ENCODE measurements at places on chromosomes 5 and 9.
A peak's percentile ranks its signal among the peaks of the same experiment; 100 is the strongest.

DNA sequence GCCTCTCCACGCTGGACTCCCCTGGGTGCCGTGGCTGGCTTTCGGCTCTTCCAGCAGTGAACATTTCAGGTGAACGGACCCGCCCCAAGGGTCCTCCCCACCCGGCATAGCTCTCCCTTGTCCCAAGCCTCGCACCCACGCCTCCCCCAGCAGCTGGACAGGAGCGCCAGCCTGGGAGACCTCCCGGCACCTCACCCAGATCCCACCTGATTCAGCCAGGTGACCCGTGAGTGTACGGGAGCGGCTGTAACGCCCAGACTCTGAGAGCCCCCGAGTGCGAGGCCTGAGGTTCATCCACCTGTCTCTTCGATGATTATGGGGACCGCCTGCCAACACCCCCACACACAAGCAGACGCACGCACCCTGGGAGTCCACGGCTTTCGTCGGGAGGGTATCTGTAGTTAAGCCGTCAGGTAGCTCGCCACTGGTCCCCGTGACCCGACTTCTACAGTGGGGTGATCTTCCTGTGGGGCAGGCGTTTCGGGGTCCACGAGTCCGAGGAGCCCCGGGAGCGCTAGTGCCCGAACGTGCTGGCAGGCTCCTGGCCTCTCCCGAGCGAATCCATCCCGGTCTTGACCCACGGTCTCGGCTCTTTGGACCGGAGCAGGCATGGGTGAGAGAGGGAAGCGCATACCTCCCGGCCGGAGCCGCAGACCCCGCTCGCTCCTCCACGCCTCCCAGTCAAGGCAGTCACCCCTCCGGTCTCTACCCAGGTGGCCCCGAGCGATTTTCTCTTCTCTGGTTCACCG is 14.9 kb downstream of the TRIM7 start:
- DNase-seq = no peak

DNA sequence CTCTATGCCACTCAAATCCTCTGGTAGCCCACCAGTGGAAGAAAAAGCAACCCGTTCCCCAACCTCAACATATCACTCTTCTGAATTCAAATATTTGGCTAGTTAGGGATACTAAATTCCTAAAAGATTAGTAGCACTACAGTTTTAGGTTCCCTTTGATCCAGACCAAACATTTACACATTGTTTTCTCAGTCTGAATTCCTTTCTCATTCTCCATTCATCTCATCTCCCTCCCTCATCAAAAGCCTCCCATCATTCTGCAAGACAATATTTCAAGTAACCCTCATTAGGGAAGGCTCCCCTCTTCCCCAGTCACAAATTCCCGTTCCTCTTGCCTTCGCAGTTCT is 26.3 kb downstream of the ADAM19 start:
- DNase-seq = no peak

DNA sequence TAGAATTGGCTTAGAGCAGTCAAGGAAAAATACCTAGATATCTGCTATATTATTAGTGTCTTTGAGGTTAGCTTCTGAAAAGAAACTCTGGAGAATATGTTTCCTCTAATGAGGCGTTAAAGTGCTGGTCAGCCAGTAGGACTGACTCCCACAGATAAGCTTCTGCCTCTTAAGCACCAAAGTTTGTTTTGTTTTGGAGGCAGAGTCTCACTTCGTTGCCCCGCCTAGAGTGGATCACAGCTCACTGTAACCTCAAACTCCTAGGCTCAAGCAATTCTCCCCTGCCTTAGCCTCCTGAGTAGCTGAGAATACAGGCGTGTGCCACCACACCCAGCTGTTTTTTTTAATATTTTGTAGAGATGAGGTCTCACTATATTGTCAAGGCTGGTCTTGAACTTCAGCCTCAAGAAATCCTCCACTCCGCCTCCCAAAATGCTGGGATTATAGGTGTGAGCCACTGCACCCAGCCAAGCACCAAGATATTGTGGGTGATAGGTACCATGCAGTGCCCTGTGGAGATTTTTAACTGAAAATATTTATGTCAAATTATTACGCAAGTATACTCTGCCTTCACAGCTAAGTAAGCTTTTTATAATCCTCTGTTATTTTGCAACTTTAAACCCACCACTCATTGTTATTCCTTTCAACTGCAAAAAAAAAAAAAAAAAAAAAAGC is 24.7 kb upstream of the TMEM171 start:
- DNase-seq = no peak

DNA sequence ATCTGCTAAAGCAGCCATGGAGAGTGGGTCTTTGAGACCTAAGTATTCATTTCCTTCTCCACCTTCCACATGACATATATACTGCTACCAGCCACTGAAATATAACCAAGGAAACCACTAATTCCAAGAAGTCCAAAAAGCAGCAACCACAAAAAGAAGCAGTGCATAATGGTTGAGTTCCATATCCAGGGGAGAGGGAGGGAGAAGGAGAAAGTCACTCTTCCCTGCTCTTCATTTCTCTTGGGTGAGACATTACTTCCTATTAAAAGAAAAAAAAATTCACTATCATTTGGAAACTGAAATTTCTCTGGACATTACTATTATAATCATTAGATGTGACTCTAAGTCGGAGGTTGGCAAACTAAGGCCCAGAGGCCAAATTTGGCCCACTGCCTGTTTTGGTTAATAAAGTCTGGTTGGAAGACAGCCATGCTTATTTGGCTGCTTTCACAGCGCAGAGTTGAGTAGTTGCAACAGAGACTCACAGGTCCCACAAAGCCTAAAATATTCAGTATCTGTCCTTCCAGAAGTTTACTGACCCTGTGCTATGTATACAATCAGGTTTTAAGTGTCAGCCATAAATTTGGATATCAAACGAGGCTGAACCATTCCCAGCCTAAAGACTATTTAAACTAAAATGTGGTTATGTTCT is 168.6 kb downstream of the MPDZ start:
- DNase-seq = no peak

GRCh38 chr5:159735036-159735435 is 181.2 kb upstream of the ADRA1B start:
- no peak for DNase-seq

DNA sequence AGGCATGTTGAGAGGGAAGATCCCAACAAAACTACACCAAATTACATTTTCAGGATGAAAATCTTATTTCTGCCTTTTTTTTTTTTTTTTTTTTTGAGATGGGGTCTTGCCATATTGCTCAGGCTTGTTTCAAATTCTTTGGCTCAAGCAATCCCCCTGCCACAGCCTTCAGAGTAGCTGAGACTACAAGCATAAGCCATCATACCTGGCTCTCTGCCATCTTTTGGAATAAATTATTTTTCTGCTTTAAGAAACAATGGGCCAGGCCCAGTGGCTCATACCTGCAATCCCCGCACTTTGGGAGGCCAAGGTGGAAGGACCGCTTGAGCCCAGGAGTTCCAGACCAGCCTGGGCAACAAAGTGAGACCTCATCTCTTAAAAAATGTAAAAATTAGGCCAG is 14.3 kb downstream of the AFF4 start:
- no peak for DNase-seq

- peak; percentile 12 for DNase-seq
Observed at GRCh38 chr9:691825-692400, 149.6 kb upstream of the DMRT1 start.

GRCh38 chr5:57175551-57176309 is 1.9 kb downstream of the GPBP1 start:
- DNase-seq = no peak

GRCh38 chr9:122806661-122807060 is 6.7 kb downstream of the OR1K1 start:
- no peak for DNase-seq

GRCh38 chr5:173767574-173768266 is 120.4 kb upstream of the CPEB4 start:
- DNase-seq = no peak

DNA sequence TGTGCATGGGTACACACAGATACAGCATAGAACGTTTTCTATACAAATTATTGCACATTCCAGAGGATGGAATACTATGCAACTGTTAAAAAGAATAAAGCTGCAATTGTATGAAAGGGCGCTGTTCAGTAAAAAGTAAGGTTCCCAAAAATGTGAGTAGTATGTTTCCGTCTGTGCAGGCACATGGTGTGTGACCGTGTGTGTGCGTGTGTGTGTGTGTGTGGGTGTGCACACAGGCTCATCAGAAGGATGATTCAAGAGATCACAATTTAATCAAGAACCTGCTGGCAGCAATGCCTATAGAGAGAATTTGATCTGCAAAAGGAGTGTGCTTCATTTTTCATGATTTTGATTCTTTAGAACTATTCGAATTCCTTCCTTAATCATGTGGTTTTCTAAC is 76.3 kb downstream of the SEMA4D start:
- DNase-seq = no peak

- peak; percentile 67 for DNase-seq
Observed at GRCh38 chr9:121620777-121621449, 30.5 kb upstream of the DAB2IP start.

GRCh38 chr9:107705521-107705920 is 216.0 kb upstream of the KLF4 start:
- DNase-seq = no peak

DNA sequence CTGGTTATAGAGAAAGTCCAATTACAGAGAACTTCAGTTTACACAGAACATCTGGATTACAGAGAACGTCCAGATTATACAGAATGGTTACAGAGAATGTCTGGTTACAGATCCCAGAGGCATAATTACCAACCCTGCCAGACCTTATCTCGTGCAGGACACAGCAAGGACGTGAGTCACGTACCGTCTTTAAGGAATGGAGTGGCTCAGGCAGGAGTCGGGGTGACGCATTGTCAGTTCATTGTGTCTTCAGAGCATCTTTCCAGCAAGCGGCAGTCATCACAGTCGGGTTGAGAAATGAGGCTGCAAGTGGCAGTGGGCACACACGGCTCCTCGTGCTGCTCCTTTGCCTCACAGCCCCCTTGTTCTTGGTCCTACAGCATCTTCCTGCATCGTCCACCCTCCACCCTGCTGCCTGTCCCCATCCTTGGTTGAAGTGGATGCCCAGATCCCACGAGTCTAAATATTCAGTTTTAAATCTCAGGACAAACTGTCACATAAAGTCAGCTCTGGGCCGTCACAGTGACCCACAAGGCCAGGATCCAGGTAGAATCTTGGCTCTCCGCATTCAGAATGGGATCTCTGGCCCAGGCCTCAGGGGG is 30.0 kb upstream of the SLC6A19 start:
- DNase-seq = no peak

- no peak for DNase-seq
Observed at GRCh38 chr5:146548781-146549449, 32.9 kb upstream of the GPR151 start.
